Left cardiac atrium (tissue), 4 donors: ENCODE measurements at places on chromosomes 3 and 15.
A peak's percentile ranks its signal among the peaks of the same experiment; 100 is the strongest.

- DNase-seq: no peak
These were observed 93.7 kb downstream of the MME start for GRCh38 chr3:155173771-155174170.

DNA sequence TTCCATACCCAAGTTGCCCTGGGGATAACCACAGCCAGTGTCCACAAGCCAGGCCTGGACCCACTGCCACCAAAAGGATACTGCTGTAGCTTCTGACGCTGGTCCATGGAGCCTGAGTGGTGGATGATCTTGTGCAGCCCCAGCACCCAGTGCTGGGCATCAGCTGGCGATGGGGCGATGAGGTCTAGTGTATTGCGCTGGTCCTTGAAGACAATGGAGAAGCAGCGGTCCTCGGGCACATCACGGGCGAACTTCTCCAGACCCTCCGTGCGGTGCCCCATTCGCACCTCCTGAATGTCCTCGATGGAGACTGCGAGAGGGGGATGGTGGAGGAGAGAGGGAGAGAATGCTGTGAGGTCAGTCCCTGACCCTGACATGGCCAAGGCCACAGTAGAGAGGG lies 13.0 kb downstream of the PLCD1 start:
- DNase-seq: no peak

- DNase-seq: no peak
These were observed 50.3 kb upstream of the ACAN start for GRCh38 chr15:88752951-88753350.

- no peak for DNase-seq
These were observed 7.5 kb downstream of the ISLR start for GRCh38 chr15:74180881-74181602.

DNA sequence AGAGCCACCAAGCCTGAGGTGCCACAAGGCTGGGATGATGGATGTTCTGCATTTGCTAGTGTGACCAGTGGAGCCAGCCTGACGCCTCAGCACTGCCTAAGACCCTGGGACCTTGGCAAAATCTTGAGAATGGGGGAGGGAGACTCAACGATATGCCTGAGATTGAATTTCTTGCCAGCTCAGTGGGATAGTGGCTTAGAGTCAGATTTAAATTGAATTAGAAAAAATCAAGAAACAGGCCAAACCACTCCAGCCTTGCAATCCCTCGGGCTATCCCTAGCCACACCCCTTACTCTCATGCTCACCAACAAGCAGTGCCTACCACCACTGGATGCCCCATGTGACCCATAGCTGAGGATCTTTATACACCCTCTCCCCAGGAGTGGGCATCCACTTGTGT lies 18.7 kb upstream of the PDE8A start:
- no peak for DNase-seq

DNA sequence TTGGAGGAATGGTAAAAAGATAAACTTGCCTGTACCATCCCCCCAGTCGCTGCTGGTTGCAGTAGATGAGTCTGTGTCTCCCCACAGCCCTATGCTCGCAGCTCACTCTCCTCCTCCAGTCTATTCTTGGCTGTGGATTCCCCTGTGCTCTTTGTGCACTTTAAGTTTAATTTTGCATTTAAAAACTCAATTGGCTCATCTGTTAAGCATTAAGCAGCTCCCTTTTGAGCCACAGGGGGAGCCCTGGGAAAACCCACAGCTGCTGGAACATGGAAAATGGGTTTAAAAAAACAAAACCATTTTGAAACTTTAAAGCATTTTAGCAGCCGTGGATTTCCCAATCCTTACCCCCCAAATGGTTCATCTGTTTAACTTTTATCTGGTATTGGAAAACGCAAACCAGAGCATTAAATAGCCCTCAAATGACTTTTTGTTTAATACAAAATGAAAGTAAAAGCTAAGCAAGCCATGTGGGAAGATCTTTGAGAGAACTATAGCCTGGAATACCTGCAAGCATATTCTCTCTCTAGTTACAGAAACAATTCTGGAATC lies 536.9 kb downstream of the ZIC1 start:
- peak; percentile 33 for DNase-seq

- no peak for DNase-seq
These were observed 20.3 kb downstream of the CDAN1 start for GRCh38 chr15:42716626-42717025.

DNA sequence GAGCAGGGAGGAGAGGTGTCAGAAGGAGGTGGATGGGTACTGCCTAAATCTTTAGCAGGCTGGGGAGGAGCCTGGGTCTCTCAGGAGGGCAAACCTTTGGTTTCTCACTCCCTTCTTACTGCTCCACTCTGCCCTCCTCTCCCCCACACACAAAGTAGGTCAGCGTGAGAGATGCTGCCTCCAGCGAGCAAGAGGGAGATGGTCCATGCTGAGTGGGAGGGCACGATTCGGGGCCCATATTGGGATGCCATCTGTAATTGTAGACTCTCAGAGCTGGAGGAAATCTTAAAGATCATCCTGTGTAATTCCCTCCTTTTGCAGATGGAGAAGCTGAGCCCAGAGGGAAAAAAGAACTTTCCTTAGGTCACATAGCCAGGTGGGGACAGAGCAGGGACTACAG lies 34.2 kb upstream of the SYN2 start:
- no peak for DNase-seq

DNA sequence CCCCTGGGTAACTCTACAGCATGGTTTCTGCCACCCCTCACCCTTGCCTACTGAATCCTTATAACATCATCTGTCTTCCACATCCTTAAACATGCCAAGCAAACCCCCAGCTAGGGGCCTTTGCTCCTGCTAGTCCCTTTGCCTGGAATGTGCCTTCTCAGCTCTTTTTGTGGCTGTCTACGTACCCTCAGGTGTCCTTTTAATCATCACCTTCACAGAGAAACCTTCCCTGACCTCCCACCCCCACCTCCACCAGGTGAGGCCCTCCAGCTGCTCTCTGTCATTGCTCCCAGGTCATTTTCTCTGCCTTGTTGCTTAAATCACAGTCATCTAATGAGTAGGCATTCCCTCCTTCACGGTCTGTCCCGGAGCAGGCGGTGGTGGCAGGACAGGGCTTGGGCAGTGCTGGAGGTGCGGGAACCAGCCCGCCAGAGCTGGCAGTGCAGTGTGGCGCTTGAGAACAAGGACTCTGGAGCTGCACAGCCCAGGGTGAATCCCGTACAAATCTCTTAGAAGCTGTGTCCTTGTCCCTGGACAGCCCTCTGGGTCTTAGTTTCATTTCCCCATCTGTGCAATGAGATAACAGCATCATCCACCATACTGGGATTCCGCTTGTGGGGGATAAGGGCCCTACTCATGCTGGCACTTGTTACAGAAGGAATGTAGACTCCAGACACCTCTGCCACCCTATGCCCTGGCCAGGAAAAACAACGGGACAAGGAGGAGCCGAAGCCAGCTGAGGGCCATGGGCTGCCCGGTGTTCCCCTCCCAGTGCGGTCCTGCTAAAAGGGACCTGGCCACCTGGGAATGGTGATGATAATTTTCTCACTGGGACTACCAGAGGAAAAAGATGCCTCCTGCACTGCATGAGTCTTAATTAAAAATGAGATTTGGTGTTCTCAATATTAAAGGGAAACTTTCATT lies 52.1 kb upstream of the IQSEC1 start:
- DNase-seq: no peak

DNA sequence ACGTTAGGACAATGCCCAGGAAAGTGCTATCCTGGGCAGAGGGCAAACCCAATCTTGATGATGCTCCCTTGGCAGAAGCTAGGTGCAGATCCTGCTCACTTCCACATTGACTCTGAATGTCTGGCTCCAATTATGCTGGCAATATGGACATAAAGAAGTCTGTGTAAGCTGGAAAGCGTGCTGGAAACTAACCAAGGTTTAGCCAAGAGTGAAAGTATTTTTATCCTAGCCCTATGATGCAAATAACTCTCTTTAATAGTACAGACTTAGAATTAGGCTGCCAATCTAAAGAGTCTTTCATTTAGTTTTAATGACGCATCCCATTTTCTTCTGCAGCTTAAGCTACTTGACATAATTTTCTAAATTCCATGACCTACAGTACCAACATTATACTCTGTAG lies 571.8 kb downstream of the TUSC7 start:
- no peak for DNase-seq

- DNase-seq: no peak
These were observed 124.9 kb downstream of the PTPRG start for GRCh38 chr3:61686228-61686648.

GRCh38 chr15:28957606-28958498 lies 72.1 kb downstream of the APBA2 start:
- DNase-seq: no peak

GRCh38 chr15:74807282-74807681 lies 5.4 kb upstream of the LMAN1L start:
- DNase-seq: no peak

DNA sequence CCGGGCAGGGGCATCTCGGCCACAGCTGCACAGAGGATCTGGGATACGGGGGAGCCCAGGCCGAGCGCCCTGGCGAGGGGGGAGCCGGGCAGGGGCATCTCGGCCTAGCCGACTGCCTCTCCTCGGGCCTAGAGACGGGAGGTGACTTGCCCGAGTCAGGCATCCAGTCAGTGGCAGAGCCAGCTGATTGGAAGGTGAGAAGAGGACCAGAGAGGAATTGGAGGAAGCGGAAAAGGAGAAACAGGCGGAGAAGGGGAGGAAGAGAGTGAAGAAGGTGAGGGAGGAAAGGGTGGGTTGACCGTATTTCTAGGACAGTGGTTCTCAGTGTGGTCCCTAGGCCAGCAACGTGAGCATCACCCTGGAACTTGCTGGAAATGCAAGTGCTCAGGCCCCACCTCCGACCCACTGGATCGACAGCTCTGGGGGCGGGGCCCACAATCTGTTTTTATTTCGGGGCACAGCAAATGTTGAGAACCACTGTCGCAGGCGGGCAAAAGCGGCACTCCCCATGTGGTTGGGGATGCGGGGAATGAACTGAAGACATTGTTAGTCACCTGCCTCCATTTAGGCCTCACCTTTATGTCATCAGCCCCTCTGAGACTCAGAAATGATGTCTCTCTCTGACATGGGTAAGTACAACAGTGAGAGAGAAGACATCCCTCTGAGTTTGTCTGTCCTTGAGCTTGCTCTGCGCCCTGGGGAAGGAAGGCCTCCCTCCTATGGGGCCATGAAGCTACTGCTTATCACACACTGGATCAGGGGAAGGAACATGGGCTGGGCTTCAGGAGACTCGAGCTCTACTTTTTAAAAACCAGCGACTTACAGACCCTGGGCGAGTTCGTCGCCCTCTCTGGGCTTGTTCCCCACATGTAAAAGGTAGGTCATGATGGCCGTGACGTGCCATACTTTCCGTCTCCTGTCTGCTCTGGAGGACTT lies 1.0 kb upstream of the MELTF start:
- DNase-seq: no peak

DNA sequence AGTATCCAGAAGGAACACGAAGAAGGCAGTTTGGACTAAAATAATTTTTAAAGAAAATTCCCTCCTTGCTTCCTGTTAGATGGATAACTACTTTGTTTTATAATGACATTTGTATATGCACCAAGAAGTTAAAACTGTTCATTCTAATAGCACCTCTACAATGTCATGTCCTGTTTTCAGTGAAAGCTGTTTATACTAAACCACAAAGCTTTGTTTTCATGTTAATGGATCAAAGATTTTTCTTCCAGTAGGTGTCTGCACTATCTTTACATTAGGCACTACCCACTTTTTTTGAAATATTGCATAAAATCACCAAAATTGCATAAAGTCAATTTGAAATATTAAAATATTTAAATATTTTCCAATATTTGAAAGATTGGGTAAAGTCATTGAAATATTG lies 10.1 kb downstream of the RARRES1 start:
- DNase-seq: no peak

DNA sequence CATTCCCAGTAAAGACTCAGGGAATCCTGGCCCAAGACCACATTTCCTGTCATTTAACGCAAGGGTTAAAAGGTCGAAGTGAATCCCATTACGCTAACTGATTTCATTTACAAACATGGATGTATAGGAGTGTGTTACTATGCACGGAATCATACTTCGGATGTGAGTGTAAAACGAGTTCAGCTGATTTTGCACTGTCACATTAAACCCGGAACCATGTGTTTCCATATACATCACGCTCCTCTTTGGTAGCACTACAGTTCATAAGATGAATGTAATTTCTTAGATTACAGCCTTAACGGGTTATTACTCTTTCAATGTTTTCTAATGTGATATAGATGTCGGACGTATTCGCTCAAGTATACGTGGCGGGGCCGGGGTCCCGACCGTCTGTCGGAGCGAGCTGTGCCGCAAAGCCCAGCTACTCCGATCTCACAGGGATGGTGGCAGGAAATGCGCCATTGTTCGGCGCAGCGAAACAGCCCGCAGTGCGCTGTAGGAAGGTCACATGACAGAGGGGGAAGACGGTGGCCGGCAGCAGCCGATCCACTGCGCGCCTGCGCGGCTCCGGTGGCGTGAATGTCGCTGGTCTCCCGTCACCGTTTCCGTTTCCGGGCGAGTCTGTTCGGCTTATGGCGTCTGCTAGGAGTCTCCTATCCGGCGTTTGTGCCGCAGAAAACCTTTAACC lies 97.3 kb downstream of the NPAP1 start:
- DNase-seq: peak; percentile 78

- peak; percentile 34 for DNase-seq
These were observed 1.7 kb downstream of the B3GNT5 start for GRCh38 chr3:183254487-183255347.

DNA sequence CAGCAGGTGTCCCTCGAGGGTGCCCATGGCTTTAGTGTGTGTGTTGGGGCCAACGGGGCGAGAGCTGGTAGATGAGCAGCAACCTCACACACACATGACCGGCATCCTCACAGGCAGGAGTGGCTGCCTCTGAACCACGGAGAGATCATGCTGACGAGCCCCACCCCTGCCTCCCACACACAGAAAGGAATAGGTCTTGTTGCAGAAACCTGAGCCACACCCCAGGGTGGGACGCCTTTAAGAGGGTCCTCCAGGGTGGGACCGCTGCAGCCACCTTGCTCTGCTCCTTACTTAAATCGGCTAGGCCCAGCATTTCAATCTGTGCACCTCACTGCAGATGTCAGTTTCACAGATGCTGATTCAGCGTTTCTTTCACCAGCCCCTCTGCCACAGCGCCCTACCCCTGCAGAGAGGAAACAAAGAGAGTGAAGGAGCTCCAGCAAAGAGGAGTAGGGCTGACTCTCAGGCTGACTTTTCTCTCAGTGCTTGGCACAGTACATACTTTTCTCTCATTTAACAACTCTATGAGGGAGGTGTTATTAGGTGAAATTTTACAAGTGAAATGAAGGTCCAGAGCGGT lies 61.2 kb upstream of the EPHB3 start:
- no peak for DNase-seq

DNA sequence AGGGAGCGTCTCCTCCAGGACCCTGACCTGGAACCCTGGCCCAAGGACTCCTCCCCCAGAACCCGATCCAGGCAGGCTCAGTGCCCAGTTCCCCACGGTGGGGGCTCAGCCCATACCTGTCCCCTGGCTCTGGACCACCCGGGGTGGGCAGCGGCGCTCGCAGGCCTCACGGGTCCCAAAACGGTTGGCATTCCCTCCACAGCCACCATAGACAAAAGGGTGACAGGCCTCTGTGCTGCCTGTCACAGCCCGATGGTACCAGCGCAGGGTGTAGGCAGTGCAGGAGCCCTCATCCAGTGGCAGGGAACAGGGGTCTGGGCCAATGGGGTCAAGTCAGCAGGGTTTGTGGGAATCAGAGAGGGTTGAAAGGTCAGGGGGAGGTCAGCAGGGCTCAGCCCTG lies 1.1 kb upstream of the UCN2 start:
- DNase-seq: no peak

- DNase-seq: no peak
These were observed 6.3 kb downstream of the EIF4A2 start for GRCh38 chr3:186789554-186790260.
